ENCODE measurements at places on chromosomes 7 and 10. TPM values are rescaled to one million over a fixed set of nuclear protein-coding genes. Genes with fewer than 3 reads are reported as not detected.

Gene C10orf53
- not detected for polyA plus RNA-seq

DNA sequence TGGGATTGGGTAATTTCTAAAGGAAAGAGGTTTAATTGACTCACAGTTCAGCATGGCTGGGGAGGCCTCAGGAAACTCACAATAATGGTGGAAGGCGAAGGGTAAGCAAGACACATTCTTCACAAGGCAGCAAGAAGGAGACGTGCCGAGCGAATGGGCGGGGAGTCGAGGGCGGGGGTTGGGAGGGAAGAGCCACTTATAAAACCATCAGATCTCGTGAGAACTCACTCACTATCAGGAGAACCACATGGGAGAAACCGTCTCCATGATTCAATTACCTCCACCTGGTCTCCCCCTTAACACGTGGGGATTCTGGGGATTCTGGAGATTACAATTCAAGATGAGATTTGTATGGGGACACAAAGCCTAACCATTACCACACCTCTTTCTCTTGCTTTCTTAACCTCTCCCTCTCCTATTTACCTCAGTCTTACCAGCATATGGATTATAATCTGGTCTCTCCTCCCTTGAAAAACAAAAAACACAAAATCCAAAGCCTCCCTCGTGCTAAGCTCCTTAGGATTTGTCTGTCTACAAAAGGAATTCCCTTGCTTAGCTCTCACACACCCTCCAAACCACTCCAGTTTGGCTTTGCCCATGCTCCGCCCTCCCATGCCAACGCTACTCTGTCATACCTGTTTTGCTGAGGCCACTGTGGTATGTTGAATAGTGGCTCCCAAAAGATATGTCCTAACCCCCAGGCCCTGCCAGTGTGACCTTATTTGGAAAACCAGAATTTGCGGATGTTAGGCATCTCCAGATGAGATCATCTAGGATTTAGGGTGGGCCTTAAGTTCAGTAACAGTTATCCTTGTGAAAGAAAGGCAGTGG, 19.6 kb upstream of the EFCAB10 start:
- no peak for DNase-seq

Gene FOXP2
- polyA plus RNA-seq = not detected

GRCh38 chr7:155227004-155227787, 70.5 kb upstream of the INSIG1 start:
- peak; percentile 77 for DNase-seq

GRCh38 chr10:11551104-11551503, 60.3 kb downstream of the USP6NL start:
- DNase-seq = no peak

- no peak for DNase-seq
Observed at GRCh38 chr7:1268076-1268815, 35.6 kb downstream of the UNCX start.

DNA sequence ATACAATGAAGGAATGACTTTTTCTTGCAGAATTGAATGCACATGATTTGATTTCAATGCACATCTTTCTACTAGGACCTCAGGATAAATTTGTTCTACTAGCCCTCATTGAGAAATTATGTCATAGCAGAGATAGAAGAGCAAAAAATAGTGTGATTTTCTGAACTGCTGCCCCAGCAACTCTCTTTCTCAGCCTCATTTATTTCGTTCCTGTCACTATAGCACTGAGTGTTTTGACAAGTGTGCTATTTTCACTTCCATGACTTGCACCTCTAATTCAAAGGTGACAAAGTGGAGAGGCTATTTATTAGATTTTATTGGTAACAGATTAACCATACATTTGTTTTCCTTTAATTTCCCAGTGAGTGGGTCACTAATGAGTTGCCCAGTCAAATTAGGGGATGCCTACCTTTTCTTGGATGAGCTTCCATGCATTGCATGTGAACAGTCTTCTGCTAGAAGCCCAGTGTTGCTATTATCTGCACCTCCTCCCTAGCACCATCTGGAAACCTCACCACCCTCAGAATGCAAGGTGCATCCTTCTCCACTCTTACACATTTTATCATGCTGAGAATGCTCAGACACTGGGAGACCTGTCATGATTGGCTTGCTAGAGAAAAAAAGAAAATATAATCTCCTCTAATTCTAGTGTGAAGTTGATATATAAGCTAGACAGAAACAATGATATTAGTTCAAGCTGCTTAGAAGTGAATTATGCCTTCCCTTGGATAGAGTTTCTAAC, 119.6 kb upstream of the CTTNBP2 start:
- no peak for DNase-seq

DNA sequence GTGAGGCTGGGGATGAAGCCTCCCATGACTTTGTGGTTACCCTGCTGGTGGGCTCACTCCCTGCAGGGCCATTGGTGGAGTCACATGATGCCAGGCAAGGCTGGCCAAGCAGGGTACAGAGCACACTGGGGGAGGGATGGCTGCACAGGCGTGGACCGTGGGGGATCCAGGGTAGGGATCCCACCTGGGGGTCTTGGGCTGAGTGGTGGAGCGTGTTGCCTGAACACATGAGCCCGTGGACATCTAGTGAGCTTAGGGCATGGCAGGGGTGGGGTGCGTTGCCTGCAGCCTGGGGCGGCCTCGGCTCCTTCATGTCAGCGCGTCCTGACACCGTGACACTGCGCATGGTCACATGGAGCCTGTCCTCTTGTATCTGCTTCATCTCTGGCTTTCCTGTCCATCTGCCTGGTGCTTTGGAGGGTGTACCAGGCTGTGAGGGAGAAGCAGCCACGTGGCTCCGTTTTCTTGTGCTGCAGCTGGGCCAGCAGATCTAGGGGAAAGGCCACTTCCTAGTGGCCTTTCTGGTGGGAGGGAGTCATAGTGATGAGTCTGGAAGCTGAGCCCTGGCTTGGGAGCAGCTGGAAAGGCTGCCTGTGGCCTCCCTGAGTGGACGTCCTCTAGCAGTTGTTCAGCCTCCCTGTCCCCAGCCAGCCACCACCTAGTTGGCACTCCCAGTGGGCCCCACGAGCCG, 96.2 kb downstream of the LHPP start:
- no peak for DNase-seq

- DNase-seq = no peak
Observed at GRCh38 chr10:76576276-76576962, 1061.2 kb downstream of the KCNMA1 start.

Gene SPACDR
- 0.93 TPM for polyA plus RNA-seq

Gene TEX36
- polyA plus RNA-seq = not detected

Gene IL2RA
- polyA plus RNA-seq = not detected

Gene ARL5B
- 6.6 TPM for polyA plus RNA-seq

Gene ACTL6B
- 0.67 TPM for polyA plus RNA-seq

Gene ATOH7
- polyA plus RNA-seq = 0.12 TPM

DNA sequence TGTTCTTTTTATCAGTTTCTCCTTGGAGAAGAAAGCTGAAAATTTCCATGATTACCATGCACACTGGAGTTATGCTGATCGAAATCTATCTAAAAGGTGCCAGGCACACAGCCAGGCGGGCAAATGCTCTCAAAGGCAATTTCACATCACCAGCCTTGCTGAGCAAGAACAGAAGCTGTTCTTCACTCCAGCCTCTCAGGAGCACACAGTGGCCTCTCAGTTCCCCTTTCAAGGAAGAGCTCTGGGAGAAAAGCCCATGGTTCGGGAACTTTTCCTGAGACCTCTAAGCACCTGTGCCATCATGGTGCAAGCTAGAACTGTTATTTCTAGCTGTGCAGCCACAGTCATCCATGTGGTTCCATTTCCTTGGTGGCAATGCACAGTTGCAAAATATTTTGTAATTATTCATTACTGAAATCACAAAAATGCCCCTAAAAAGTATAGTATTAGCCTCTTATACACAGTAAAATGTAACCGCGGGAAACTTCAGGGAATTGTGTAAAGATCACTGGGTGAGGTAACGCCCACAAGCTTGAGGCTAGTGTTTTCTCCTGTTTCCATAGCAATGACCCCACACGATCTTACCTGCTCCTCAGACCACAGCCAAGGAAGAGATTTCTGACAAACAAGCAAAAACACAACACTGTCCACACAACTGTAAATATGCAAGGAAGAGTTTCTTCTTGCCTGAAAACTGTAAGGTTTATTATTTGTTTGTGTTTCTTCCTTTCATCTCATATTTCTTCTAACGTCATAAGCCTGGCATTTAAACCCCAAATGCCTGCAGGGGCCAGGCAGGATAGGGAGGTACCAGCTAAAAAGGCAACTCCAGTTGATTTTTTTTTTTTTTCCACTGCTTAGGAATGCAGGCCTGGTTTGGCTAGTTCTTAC, 121.2 kb downstream of the FAM107B start:
- peak; percentile 42 for DNase-seq

- no peak for DNase-seq
Observed at GRCh38 chr10:1163204-1163660, 107.0 kb downstream of the WDR37 start.

Gene OR2A7
- not detected for polyA plus RNA-seq

DNA sequence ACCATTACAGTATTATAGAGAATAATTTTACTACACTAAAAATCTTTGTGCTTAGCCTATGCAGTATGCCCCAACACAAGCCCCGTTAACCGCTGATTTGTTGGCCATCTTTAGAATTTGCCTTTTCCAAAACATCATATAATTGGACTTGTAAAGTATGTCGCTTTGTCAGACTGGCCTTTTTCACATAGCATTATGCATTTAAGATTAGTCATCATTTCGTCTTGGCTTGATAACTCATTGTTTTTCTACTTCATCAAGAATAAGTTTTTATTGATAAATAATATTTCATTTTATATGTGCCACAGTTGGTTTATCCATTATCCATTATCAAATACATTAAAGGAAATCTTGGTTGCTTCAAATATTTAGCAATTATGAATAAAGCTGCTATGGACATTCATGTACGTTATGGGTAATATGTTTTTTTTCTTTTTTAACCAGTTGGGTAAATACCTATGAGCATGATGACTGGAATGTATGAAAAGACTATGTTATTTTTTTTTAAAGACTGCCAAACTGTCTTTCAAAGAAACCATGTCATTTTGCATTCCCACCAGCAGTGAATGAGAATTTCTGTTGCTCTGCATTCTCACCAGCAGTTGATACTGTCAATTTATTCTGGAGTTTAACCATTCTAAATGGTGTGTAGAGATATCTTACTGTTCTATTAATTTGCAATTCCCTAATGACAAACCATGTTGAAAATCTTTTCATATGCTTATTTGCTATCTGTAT, 273.1 kb upstream of the KCND2 start:
- no peak for DNase-seq

GRCh38 chr7:54944179-54944578, 74.6 kb upstream of the EGFR start:
- DNase-seq = no peak

DNA sequence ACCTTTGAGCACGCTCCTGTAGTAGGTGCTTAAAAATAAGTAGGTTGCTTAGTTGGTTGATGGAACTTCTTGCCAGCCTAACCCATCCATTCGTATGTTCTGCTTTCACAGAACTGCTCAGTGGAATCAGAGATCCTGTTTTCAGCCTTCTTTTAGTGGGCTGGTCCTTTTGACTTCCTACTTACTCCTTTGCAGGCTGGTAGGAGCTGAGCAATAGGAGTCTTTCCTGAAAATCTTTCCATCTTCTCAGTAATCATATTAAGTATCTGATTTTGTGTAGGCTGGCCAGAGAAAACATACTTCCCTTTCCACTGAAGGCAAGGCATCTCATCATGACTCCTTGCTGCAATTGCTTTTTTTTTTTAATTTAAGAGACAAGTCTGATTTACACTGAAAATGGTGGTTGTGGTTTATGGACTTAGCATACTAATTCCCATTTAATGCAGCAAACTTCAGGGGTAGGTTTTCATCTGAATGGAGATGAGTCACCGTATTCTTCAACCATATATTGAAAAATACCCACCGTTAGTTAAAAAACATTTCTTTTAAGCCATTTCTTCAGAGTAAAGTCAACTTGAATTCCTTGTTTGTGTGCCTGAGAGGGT, 208.0 kb downstream of the ZNF365 start:
- no peak for DNase-seq

DNA sequence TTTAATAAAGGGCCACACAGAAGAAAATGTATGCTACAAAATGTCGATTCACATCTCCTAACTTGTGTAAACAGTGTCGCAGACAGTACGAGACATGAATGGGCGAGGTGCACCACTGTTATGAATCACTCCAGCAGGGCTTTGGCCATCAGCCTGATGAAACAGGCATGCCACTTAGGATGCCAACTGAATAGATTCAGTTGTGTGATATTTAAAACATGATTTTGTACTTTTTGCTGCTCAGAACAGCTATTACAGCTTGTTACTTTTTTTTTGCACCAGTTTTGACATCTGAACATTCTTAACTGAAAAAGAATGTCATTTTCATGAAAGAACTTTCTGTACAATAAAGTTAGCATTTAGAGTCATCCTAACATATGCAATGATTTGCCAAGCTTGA, 138.1 kb downstream of the VTI1A start:
- no peak for DNase-seq

DNA sequence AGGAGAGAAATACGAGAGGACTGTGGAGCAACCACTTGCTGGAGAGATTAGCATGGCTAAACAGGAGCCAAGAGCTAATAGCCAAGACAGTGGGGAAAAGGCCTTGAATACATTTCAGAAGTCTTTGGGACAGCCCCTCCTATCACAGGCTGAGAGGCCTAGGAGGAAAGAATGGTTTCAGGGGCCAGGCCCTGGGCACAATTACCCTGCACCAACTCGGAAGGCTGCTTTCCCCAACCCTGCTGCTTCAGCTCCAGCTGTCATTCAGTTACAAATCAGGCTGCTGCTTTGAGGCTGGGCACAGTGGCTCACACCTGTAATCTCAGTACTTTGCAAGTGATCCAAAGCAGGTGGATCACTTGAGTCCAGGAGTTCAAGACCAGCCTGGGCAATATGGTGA, 32.0 kb upstream of the SLC35G1 start:
- no peak for DNase-seq

Gene OR6V1
- polyA plus RNA-seq = not detected

Gene ZNF488
- 0.59 TPM for polyA plus RNA-seq

- no peak for DNase-seq
Observed at GRCh38 chr7:116164552-116165306, 45.6 kb upstream of the TES start.

DNA sequence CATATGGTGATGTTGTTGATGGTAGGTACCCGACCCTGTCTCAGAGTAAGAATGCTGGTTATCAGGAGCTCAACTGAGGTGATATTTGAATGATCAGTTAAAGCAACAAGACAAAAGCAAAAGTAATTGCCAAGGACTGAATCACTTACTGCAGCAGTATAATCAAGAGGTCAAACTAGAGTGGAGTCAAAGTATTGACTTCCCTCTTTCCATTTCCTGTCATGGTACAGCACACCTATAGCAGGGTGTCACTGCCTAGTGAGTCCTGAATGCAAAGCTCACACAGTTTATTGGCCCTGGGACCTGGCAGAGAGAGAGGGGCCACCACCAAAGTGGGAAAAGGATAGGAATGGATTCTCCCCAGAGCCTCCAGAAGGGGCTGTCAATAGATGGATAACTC, 886.1 kb upstream of the SORCS1 start:
- DNase-seq = no peak
